ENCODE measurements at places on chromosomes 5 and 9. TPM values are rescaled to one million over a fixed set of nuclear protein-coding genes. Genes with fewer than 3 reads are reported as not detected.

TNC gene
- 16.1 TPM for total RNA-seq

ACTBL2 gene
- total RNA-seq = not detected

NCBP1 gene
- total RNA-seq = 44.4 TPM

SLC4A9 gene
- not detected for total RNA-seq

RASGRF2 gene
- 2.1 TPM for total RNA-seq

VPS13A gene
- total RNA-seq = 41.3 TPM

SMU1 gene
- total RNA-seq = 21.0 TPM

LARP1 gene
- 170 TPM for total RNA-seq

SMAD5 gene
- 69.1 TPM for total RNA-seq

COL5A1 gene
- 16.1 TPM for total RNA-seq

F2RL2 gene
- total RNA-seq = 0.29 TPM

PIP5K1B gene
- total RNA-seq = 9.8 TPM
